HT-29 (cell line): ENCODE measurements at places on chromosomes 12 and 14. TPM values are rescaled to one million over a fixed set of nuclear protein-coding genes. Genes with fewer than 3 reads are reported as not detected.

The CDCA3 gene
- 95.5 and 126 TPM in 2 replicates for total RNA-seq

DNA sequence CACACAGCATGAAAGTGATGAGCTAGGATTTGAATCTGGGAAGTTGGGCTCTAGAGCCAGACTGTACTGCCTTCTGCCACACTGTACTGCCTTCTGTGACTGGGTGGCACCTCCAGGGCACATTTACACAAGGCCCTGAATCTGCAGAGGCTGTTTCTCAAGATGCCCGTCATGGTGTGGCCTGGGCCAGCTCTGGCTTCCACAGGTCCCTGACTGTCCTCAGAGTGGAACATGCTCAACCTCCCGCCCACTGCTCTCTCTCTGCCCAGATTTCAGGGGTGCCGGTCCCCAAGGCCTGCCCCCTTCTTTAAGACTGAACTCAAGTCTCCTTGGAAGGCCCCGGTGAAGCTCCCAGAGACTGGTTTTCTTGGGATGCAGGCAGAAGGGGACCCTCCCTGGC is 50.2 kb downstream of the C14orf132 start:
- no peak for DNase-seq

- DNase-seq, result no peak
Measured at GRCh38 chr14:56004786-56005185, 113.4 kb upstream of the PELI2 start.

DNA sequence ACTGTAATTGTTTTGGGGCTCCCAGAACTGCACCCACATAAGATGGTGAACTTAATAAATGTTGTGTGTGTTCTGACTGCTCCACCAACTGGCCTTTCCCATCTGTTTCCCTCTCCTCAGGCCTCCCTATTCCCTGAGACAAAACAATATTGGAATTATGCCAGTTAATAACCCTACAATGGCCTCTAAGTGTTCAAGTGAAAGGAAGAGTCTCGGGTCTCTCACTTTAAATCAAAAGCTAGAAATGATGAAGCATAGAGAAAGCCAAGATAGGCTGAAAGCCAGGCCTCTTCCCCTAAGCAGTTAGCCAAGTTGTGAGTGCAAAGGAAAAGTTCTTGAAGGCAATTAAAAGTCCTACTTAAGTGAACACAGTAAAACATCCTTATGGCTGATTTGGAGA is 13.4 kb downstream of the ACOT6 start:
- no peak for DNase-seq

- DNase-seq, result no peak
Measured at GRCh38 chr12:123118497-123118896, 32.4 kb downstream of the PITPNM2 start.

- no peak for DNase-seq
Measured at GRCh38 chr12:4833524-4833923, 76.2 kb upstream of the KCNA1 start.

DNA sequence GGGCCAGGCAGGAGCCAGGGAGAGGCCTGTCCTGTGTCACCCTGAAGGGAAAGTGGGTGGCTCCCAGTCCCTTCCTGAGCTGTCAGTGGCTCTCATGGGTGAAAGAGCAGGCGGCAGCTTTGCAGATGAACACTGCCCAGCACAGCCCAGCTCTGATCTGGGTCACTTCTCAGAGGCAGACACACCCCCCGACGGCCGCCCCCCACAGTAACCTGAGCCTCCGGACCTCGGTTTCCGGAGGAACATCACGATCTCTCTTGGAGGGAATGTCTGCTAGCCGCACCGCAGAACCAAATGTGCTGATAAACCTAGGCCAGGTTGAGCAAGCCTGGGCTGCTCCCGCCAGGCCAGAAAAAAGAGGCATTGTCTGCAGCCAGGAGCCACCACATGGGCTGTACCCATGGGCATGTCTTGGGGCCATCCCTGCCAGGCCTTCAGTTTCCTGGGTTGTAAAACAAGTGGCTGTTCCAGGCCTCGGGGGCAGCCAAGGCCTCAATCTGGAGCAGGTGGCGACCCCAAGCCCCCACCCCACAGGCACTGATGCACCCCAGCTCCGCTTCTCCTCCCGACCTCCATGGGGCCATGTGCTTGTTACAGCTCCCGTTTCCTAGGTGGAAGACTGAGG is 57.6 kb downstream of the NCOR2 start:
- peak; percentile 83 for DNase-seq

The MAX gene
- total RNA-seq, result 31.2 and 32.7 TPM in 2 replicates

- DNase-seq, result peak; percentile 44
Measured at GRCh38 chr12:123761841-123762714, at the start of gene DNAH10. Gene DNAH10, plus strand, starts transcription at chr12:123762301. Its CDS starts 36 bp downstream, at chr12:123762337.

DNA sequence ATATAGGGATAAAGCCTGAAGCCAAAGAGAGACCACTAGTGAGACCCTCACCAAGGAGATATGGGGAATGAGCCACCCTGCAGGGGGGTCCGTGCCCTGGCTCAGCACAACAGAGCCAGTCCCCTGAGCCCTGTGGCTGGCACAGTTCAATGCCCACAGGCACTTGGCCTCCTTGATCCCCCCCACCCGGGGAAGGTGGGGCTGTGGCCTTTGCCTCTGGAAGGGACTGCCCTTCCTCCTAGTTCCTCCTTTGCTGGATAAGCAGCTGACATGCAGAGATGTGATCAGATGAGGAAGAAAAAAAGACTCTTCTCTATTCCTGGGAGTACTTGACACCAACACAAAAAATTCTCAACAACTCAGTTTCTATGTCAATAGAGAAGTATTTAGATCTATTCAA is 19.9 kb downstream of the TTC7B start:
- DNase-seq, result no peak

The COCH gene
- total RNA-seq, result 0.81 and 2.0 TPM in 2 replicates

GRCh38 chr12:128814411-128815261 is 9.1 kb downstream of the SLC15A4 start:
- no peak for DNase-seq

The TMBIM4 gene
- 27.7 and 30.7 TPM in 2 replicates for total RNA-seq

DNA sequence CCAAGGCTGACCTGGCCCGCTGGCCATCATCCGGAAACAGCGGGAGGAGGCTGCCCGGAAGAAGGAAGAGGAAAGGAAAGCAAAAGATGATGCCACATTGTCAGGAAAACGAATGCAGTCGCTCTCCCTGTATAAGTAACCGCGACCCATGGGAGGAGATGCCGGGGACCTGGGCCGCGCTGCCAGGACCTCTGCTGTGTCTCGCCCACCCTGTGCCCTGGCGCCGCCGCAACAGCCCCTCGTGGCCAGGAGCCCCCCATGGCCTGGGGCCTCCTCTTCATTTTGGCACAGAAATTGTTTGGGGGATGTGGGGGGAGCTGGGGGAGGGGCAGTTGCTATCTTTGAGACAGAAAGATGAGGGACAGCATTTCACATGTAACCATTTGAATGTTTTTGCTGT is 16.5 kb downstream of the HSPB8 start:
- DNase-seq, result no peak

DNA sequence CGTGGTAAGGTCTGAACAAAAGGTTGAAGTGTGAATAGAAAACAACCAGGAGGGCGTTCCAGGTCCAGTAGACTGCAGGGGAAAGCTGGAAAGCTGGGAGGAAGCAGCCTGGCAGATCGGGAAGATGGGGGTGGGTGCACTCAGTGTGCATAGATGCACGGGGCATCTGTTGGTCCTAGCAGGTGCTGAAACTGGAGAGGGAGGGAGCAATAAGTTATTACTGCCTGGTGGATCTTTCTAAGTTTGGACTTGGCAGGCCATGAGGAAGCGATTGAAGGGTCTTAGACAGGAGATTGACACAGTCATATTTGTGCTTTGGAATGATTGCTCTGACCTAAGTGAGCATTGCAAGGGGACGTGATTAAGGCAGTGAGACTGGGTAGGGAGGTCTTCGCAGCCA is 194.4 kb downstream of the EFCAB11 start:
- no peak for DNase-seq

- DNase-seq, result no peak
Measured at GRCh38 chr12:78331753-78332152, 501.1 kb downstream of the NAV3 start.

- no peak for DNase-seq
Measured at GRCh38 chr12:132172619-132173018, 28.4 kb downstream of the NOC4L start.

- no peak for DNase-seq
Measured at GRCh38 chr14:95313190-95313589, 6.5 kb downstream of the CLMN start.

DNA sequence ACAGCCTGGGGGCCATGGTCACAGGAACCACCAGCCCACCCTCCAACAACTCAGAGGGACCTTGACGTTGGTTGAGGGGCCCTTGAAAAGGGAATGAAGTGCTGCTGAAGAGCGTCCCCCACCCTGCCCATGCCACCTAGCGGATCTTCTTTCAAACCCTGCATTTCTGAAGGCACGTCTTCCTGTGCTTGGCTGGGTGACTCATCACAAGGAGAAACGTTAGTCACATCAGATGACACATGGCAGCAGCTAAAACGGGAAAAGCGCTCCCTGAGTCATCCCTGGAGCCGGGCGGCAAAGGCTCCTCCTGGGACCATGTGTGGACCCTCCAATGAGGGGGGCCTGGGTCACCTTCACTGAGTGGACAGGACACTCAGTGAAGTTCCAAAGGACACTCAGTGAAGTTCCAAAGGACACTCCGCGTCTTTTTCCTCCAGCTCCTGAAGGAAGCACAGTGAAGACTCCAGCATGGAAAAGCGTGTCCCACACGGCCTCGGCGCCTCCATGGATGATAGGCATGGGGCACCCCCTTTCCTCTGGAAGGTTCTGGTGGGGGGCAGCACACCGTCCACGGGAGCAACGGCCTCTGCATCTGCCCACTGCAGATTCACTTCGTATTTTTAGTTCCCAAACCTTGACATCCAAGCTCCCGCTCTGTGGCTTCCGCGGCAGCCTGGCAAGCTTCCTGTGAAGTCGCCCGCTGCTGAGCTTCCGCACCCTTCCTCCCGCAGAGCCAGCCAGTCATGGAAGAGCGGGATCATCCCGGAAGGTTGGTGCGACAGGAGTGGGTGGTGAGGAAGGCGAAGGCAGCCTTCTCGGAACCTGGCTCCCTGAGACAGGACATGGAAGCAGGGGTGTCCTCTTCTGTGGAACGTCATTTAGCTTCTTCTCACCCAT is 383.4 kb downstream of the VRK1 start:
- peak; percentile 10 for DNase-seq

DNA sequence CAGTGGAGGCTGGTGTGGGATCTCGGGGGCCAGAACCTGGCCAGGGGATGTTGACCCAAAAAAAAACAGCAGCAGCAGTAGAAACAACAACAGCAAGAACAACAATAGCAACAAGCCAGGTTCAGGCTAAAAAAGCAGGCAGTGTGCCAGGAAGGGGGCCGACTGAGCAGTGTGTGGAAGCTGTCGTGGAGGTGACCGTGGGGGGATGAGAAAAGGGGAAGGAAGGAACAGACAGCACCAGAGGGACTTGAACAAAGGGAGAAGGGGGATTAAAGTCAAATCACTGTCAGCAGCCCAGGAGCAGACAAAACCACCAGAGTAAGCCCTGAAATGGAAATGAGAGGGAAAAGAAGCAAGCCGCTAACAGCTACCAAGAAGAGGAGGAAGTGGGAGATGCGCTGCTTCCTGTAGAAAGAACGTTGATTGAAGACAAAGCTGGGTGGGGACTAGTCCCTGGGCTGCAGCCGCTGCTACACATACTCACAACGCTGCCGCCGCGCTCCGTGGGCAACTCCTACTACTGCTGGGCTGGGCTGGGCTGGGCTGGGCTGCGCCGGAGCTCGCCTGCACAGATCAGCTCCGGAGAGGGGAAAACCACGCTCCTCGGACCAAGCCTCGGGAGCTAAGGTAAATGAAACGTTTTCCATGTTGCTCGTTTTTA is at the start of gene GNG2:
Gene GNG2, plus strand, starts transcription at position 449 of the 661 bp plus-strand sequence. CDS start 90,067 bp downstream, outside the sequence.
- DNase-seq, result peak; percentile 9

The SERPINA1 gene
- 304 and 307 TPM in 2 replicates for total RNA-seq

DNA sequence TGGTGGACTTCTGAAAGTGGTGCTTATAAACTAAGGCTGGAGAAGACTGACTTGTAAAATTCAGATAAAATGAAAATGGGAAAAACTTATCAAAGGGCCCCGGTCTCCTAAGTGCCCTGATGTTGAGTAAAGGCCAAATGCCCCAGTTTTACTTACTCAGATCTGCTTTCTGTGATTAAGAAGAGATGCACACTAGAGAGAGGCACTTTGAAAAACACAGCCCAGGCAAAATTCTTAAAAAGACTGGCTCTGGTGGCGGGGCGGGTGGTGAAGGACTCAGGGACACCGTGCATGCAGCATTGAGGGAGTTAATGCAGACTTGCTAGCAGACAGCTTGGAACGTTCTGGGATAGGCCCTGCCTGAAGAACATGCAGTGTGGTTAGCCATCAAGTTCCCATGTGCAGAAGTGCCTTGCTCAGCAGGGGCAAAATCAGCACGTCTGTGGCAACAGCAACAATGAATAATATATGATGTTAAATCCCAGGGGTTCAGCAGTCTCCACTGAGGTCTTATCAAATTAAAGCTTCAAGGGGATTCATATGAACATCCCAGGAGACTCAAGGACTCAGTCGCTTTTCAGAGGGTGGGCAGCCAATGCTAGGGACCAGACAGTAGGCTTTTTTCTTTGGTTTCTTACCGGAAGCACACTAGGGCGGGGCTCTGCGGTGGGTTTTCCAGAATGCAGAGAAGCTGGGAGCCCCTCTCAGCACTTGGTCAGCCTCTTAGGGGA is 105.0 kb downstream of the DAD1 start:
- DNase-seq, result no peak

GRCh38 chr14:20782280-20782890 is 1.3 kb downstream of the RNASE6 start:
- peak; percentile 28 for DNase-seq

- no peak for DNase-seq
Measured at GRCh38 chr12:25853316-25854095, 105.0 kb upstream of the RASSF8 start.

DNA sequence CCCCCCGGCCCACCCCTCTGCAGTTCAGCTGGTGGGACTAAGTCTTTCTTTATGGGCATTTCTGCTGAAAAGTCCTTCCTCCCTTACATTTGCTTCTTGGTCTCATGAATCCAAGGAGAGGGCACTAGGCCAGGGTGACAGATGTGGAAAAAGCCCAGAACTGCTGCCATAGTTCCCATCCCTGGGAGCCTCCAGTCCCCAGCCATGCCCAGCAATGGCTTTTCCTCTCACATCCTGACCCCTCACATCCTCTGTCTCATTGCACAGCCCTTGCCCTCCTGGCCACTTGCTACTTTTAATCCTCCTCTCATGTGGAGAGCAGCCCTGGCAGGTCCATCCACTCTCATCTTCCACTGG is 122.5 kb downstream of the ZFP36L1 start:
- DNase-seq, result no peak

The SLC35F4 gene
- not detected in 2 replicates for total RNA-seq

GRCh38 chr14:32932302-32932913 is 6.3 kb upstream of the NPAS3 start:
- no peak for DNase-seq

The PRR4 gene
- 0.13 and 0.28 TPM in 2 replicates for total RNA-seq

- DNase-seq, result no peak
Measured at GRCh38 chr12:3468836-3469235, 22.2 kb upstream of the PRMT8 start.

The FAM234B gene
- total RNA-seq, result 0.26 and 0.76 TPM in 2 replicates

The ACOT4 gene
- 3.3 and 3.5 TPM in 2 replicates for total RNA-seq

The FGF23 gene
- not detected in 2 replicates for total RNA-seq

- DNase-seq, result no peak
Measured at GRCh38 chr14:31770271-31770670, 209.1 kb downstream of the NUBPL start.

DNA sequence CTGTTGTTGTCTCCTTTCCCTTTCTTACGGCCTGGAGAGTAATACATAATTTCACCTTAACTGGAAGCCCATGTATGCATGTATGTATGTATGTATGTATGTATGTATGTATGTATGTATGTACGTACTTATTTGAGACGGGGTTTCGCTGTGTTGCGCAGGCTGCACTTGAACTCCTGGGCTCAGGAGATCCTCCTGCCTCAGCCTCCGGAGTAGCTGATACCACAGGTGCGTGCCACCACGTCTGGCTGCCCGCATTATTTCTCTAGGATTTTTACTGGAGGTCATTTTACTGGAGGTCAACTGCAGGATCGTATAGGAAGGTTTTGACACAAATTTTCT is 644 bp upstream of the OS9 start:
- no peak for DNase-seq
